GM20000 (cell line): ENCODE measurements at places on chromosomes 3 and 15.

GRCh38 chr15:67409175-67409574 lies 111.8 kb upstream of the C15orf61 start:
- no peak for DNase-seq

- no peak for DNase-seq
Measured at GRCh38 chr15:78247911-78248310, 13.5 kb upstream of the ACSBG1 start.

- DNase-seq = no peak
Measured at GRCh38 chr3:49610666-49611280, 56.5 kb downstream of the BSN start.

DNA sequence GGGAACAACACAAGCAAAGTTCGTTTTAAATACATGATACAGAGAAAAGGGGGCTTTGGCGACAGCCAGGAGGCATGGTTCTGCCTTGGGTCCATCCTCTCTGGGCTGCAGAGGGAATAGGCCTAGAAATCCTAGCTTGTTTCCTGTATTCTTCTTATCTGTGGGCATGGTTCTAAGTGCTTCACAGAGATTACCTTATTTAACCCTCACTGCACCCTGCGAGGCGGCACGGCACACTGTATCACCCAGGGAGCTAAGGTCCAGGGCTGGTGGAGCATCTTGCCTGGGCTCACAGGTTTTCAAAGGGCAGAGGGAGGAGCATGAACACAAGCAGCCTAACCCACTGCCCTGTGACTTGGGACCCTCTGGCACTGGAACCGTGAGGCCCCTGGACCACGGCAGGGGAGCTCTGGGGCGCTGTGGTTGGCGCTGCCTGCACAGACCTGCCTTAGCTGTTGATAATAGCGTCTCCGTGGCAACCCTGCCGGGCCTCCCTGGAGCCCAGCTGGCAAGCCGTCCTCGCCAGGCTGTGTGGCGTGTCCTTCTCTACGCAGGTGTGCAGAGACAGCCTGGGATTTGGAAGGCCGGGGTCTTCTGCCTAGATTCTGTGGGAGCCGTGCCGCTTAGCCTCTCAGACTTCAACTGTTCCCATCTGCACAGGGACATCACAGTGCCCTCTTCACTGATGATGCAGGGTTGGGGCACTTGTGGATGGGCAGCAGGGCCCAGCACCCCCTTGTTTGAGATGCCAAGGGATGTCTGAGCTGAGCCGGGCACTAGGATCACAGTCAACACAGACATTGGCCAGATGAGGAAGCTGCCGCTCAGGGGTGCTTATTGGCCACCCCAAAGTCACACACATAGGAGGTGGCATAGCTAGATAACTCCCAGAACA lies 154.6 kb upstream of the TLE3 start:
- no peak for DNase-seq

GRCh38 chr3:26381411-26381810 lies 241.2 kb upstream of the LRRC3B start:
- DNase-seq = no peak

DNA sequence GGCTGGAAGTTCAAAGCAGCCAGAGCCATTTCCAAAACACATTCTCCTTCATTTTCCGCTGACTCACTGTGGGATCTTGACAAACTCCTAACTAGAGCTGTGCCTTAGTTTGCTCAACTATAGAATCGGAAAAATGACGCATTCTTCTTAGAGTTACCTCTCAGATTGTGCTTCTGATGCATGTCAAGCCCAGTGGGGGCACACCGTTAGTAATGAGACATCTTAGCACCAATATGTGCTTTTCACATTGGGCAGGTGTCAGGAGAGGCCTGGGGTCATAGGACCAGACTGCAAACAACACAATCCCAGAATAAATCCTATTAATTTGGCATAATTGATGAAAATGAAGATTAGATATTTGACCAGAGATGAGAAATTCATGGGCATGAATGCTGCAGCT lies 71.3 kb upstream of the UBE3A start:
- no peak for DNase-seq

GRCh38 chr15:61137105-61137792 lies 91.9 kb downstream of the RORA start:
- DNase-seq = no peak
